ENCODE measurements at places on chromosomes 5 and 9.
A peak's percentile ranks its signal among the peaks of the same experiment; 100 is the strongest.

DNA sequence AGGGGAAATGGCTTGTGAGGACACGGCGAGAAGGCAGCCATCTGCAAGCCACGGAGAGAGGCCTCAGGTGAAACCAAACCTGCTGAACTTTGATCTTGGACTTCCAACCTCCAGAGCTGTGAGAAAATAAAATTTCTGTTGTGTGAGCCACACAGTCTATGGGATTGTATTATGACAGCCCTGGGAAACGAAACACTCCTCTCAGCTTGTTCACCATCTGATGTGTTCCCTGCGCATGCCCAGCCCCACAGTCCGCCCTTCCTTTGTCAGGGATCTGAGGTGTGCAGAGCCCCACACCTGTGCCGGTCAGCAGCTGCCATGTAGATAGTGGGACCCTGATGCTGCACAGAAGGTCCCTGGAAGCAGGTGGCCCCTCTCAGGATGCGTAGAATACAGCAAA lies 34.1 kb downstream of the PLPP7 start:
- DNase-seq, result peak; percentile 2

- no peak for DNase-seq
These were observed 191.6 kb upstream of the MSX2 start for GRCh38 chr5:174532455-174533453.

DNA sequence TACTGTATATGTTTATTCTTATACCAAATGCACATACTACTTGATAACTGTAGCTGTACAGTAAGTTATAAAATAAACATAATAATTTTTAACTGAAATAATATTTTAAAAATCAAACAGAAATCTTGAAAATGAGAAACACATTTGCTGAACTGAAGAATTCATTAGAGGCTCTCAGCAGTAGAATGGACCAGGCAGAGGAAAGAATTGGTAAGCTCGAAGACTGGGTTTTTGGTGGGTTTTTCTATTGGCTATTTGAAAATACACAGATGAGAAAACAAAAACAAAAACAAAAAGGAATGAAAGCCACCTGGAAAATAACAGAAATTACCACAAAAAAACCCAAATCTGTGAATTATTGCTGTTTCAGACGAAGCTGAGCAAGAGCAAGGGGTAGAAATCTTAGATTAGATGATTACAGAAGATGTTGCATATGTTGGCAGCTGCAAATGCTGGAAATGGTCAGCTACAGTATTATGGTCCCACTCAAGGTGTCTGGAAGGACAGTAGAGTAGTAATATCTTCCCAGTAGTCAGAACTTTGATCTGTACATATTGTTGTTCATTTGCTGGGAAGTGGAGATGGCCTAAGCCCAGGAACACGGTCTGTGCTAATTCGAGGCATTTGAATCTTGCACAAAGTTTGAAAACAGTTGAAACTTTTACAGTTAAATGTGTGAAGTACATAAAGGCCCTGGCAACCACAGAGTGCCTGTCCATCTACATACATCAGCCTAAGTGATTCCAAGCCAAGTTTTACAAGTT lies 233.4 kb downstream of the COMMD10 start:
- DNase-seq, result no peak

DNA sequence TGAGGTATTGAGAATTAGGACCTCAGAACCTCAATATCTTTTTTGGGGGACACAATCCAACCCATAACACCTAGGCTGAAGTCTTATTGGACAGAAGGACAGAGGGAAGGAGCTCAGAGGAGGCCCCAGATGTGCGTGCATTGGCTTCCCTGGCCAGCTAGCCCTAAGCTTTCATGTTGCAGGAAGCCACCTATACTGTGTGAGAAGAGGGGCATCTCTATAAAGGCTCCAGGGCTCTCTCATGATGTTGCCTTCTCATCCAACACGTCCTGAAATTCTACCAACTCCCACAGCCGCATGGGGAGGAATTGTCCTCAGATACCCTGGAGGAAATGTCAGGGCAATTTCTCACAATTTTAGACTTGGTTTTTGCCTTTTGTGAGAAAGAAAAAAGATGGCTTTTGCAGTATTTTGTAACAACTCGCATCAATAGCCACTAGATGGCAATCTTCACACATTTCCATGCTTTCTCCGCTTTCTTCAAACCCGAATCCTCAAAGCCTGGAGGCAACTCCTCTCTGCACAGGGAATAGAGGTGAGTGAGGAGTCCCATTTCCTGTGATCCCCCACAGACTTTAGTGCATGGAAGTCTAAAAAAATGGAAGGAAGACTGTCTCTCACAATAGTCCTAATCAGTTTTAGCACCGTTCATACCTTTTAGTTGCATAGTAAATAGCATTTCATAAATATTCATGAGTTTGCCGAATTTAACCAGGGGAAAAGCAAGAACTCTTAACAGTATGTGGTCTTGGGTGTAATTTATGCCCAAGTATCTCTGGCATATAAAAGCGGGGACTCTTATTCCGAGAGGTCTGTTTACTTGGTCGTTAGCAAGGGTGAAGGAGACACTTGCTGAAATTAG lies 7.4 kb upstream of the PPP3R2 start:
- DNase-seq, result peak; percentile 60

GRCh38 chr5:44935262-44935661 lies 126.5 kb downstream of the MRPS30 start:
- no peak for DNase-seq

DNA sequence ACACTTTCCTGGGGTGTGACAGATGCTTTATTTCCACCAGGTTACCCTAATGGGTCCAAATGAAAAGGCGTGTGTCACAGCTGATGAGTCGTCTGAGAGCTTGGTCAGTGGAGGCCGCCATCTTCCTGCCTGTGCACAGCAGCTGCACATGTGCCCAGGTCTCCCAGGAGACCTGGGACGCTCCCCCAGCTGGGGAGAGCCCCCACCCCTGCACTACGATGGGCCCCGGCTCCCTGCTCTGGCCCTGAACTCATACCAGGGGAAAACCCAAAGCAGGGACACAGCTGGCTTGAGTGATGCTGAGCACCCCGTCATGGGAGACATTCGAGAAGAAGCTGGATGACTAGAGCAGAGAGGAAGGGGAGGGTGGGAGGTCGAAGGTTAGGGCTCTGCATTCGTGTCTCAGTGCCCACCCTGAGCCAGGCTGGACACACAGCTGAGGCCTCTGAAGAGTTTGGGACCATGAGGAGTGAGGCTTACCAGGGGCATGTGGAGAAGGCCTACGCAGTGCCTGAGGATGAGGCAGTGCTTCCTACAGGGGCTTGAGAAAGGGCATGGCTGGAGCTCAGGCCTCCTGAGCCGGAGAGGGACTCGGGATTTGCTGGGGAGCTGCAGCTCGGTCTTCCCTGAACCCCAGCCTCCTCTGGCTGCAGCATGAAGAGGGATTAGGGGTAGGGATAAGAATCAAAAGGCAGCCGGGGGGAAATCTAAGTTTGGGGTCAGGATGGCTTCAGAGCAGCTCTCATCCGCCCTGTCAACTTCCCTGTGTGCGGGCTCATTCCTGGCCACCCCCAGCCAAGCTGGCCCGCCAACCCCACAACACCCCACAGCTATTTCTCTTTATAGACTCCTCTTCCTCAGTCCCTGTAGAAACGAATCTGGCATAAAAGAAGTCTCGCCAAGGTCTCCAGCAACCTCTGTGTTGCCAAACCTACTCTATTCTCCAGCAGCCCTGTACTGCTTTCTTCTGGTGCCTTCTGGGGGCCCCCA lies 42.2 kb upstream of the RNU6ATAC start:
- DNase-seq, result no peak
